ENCODE measurements at places on chromosomes 11 and 22. TPM values are rescaled to one million over a fixed set of nuclear protein-coding genes. Genes with fewer than 3 reads are reported as not detected.

Gene KDM4D
- 0.69 TPM for total RNA-seq

Gene BSCL2
- total RNA-seq, result 18.4 TPM

Gene MS4A14
- 1.1 TPM for total RNA-seq

Gene NXPE1
- not detected for total RNA-seq

Gene CARD18
- 0.63 TPM for total RNA-seq

Gene UCP3
- 2.7 TPM for total RNA-seq

Gene ANO3
- not detected for total RNA-seq

Gene GGTLC2
- not detected for total RNA-seq

Gene CRYAB
- 6,704 TPM for total RNA-seq

DNA sequence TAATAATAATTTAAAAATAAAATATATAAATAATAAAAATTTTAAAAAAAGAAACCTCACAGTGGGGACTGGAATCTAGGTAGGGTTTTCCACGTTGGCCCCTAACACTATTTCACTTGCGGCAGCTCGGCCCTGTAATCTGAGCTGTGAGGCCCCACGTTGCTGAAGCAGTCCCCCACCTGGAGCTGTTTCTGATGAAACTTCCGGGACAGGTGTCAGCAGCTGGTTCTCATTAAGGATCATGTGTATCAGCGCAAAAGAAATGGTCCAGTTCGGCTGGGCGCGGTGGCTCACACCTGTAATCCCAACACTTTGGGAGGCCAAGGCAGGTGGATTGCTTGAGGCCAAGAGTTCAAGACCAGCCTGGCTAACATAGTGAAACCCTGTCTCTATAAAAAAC lies 17.3 kb downstream of the RHOD start:
- no peak for DNase-seq

DNA sequence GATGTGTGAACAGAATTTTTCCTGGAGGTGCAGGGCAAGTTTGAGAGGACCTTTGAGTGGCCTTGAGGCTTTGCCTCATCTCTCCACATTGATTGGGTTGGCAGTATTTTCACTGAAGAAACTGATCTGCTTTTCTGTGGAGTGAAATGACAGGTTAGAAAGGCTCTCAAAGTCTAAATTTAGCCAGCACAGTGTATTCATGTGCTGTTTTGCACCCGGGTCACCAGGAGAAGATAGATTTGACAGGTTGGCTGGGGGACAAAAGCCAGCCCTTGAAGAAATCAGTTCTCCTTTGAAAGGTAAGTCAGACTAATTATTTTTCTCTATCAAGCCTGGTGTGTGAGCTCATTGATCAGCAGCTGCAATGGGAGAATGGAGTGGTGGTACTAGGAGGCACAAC lies 152.9 kb downstream of the DBX1 start:
- DNase-seq, result no peak

GRCh38 chr22:29431986-29432385 lies 6.4 kb upstream of the RFPL1 start:
- DNase-seq, result no peak

DNA sequence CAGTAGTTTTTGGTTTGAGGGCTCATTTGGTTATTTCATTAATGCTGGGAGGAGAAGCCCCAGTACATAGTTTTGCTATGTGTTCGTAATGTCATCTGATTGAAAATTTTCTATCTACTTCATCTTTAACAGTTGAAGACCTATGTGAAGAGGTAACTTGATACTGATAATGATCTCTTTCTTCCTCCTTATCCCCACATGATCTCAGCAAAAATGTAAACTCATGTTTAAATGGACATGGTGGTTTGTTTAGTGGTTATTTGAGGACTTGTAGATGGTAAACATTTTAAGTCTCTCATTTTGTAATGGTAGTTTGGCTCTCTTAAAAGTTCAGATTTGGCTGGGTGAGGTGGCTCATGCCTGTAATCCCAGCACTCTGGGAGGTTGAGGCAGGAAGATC lies 53.7 kb upstream of the SPTBN2 start:
- no peak for DNase-seq

DNA sequence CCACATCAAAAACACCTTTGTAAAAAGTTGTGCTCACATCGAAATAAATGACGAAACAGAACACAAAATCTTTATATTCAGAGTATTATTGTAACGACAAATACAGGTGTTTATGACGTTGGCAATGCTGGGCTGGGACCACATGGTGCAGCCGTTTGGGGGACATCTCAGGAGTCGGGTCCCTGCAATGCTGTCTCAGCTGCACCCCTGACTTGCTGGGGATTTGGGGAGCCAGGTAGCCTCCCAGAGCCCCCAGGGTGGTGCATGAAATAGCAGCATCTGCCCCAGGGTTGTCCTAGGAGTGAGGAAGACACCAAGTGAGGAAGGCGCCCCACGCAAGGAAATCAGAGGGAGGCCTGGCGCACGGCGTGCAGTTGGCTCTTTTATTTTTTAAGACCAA lies 1526.8 kb downstream of the BRD1 start:
- DNase-seq, result no peak

GRCh38 chr11:121889186-121889585 lies 226.8 kb downstream of the BLID start:
- DNase-seq, result no peak

GRCh38 chr22:39281126-39281525 lies 36.3 kb upstream of the PDGFB start:
- no peak for DNase-seq

- DNase-seq, result no peak
These were observed 806 bp downstream of the ARAP1 start for GRCh38 chr11:72751116-72752087.

DNA sequence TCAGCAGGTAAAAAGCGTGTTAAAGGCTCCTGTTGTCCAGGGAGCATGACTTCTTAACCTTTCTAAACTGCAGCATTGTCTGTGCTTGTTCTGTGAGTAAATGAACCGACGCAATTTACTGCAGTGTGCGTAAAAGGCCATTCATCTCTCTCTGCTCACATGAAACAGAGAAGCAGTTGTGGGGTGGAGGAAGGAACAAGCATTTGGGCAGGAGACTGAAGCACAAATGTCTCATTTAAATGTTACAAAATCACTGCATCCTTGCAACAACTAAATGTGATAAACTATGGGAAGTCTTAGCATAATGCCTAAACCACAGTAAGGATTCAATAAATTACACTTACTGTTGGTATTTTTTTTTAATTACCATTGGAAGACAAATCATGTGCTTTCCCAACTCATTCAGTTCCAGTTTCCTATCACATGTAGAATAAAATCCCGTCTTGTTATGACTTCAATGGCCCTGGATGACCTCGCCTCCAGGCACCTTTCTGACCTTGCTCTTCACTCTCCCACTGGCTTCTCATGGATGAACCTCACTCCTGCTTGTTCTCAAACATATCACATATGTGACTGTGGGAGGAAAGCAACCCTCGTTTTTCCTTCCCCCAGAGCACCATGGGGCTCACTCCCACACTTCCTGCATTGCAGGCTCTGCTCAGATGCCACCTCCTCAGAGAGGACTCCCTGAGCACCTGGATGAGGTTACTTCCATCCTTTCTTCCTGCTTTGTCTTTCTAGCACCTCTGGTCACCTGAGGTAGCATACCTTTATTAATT lies 21.6 kb upstream of the RFPL2 start:
- DNase-seq, result no peak

DNA sequence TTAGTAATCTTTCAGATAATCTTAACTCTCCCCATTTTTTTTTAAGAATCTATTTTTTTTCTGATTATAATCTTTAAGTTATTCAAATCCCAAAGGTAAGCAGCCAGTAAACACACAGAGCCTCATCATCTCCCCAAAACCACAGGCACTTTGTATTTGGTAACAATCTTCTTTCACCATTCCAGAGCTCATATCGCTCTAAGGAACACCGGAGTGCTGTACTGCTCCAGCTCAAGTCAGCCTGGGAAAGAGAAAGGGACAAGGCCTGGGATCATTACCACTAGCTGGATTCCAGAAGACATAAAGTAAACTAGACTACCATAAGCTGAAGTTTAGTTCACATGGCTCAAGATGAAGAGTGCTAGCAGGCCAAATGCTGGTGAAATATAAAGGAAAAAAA lies 73.0 kb upstream of the APOA1 start:
- no peak for DNase-seq

DNA sequence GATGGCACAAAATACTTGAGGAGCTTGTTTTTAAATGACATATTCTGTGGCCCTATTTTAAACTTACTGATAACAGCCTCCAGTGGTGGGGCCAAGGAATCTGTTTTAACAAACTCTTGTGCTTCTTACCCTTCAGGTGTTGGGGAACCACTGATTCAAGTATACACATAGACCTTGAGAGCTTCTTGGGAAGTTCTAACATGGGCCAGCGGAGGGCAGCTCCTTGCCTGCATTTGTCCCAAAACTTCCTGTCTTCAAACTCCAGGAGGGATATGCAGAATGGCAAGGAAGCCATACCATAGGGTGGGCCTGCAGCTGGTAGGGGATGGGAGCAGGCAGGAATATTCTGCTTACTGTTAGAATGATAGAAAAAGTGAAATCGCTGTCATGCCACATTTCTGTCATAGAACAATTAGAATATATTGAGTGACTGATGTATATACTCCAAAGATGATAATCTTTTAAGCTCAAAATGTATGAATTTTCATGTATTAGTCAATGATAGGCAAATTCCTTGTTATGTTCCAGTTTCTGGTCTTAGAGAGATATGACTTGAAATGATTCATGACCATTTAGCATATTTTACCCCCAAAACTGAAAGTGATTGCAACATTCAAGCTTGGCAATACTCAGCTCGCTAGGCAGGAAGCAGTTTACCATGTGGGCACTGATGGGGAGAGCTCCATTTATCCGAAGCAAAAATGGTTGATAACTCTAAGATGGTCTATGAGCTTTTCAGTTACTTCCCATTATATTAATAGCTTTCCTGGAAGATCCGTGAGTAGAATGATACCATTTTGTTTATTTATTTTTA lies 9.2 kb downstream of the EXT2 start:
- no peak for DNase-seq
